ENCODE measurements at places on chromosomes 3 and 15.
A peak's percentile ranks its signal among the peaks of the same experiment; 100 is the strongest.

DNA sequence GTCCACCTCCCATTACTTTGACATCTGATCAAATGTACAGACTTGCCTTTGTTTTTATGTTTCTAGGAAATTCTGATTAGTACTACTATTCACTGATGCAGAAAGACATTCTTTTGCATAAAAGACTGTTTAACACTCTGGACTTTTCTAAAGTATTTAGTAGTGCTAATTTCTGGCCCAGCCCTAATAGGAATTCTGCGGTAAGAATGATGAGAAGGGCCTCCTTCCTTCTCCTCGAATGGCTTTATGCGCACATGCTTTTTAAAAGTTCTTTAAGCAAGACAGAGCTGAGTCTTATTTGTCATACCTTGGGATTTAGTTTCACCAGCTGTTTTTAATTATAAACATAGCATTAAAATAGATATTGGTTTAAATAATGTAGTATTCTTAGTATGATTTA, 192.3 kb upstream of the RBMS3 start:
- DNase-seq, result no peak

- peak; percentile 23 for DNase-seq
Observed at GRCh38 chr3:66989860-66990696, 8.0 kb upstream of the KBTBD8 start.

DNA sequence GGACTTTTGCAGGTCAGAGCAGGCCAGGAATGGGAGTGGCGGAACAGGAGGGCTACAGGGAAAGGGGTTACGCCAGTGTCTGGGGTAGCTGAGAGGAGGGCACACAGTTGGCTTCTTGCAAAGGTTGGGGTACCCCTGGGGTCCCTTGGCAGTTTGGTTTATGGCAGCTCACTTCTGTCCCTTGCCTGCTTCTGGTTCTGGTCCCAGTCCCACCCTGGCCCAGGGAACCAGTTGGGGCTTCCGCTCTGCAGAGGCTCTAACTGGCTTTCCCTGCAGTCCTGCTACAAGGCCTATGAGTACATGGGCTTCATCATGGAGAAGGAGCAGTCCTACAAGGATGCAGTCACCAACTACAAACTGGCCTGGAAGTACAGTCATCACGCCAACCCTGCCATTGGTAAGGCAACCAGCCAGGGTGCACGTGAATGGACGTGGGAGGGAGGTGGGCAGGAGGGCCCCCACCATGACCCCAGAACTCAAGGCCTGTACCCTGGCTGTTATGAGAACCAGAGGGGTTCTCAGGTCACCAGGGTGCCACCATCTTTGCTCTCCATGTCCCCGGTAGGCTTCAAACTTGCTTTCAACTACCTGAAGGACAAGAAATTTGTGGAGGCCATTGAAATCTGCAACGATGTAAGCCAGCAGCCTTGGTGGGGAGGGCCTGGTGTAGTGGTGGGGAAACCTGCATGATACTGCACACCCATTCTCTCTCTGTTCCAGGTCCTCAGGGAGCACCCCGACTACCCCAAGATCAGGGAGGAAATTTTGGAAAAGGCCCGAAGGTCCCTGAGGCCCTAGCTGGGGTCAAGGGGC, 15.2 kb downstream of the CSRNP1 start:
- DNase-seq, result no peak

DNA sequence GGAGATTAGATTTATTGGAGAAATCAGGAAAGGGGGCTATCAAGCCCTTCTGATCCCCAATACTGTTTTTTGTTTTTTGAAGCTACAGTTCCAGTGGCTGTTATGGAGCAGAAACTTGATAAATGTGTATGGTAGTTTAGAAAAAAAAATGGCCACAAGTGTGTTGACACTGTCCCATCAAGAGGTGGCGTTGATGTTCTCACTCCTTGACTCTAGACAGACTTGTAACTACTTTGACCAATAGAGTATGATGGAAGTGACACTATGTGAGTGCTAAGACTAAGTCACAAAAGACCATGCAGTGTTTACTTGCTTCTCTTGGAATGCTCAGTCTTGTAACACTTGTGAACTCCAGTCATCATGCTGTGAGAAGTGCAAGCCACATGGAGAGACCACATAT, 356.7 kb downstream of the PDCD6IP start:
- no peak for DNase-seq

DNA sequence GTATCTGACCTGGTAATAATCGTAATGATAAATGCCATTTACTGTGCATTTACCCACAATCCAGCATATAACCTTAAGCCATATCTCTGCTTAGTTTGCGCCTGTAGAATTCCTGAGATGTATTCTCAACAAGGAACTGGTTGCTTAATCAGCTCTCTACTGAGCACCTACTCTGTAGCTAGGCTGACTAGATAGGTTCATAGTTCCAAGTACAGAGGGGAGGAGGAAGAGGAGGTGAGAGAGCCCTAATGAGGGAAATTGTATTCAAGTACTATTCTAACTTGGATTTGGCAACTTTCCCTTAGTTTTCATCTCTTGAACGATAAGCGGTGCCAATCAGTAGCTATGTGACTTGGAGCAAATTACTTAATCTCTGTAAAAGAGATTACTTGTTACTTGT, 5.6 kb upstream of the AKAP13 start:
- no peak for DNase-seq

DNA sequence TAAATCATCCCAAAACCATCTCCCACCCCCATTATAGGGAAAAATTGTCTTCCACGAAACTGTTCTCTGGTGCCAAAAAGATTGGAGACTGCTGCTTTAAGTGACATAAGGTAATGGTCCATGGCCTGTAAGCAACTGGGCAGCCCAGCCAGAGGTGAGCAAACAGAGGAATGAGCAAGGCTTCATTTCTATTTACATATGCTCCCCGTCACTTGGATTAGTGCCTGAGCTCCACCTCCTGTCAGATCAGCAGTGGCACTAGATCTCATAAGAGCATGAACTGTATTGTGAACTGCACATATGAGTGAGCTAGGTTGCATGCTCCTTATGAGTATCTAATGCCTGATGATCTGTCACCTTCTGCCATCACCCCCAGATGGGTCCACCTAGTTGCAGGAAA, 1159.8 kb upstream of the ALCAM start:
- no peak for DNase-seq

DNA sequence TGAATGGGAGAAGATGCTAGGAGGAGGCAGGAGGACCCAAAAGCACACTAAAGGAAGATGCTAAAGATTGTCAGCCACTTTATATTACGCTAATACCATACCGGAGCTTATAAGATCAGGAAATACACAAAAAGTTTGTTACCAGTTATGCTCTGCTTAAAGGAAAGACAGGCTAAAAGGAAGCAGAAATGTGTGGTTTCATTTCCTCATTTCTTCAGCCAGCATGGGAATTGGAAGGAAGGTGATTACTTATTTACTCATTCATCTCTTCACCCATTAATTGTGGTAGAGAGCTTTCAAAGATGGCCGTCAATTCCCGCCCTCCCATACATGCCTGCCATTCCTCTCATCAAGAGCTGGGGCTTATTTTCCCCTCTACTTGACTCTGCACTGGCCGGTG, 26.7 kb upstream of the TMEM158 start:
- no peak for DNase-seq

- no peak for DNase-seq
Observed at GRCh38 chr3:60013241-60013640, 963.4 kb upstream of the CFAP20DC start.

DNA sequence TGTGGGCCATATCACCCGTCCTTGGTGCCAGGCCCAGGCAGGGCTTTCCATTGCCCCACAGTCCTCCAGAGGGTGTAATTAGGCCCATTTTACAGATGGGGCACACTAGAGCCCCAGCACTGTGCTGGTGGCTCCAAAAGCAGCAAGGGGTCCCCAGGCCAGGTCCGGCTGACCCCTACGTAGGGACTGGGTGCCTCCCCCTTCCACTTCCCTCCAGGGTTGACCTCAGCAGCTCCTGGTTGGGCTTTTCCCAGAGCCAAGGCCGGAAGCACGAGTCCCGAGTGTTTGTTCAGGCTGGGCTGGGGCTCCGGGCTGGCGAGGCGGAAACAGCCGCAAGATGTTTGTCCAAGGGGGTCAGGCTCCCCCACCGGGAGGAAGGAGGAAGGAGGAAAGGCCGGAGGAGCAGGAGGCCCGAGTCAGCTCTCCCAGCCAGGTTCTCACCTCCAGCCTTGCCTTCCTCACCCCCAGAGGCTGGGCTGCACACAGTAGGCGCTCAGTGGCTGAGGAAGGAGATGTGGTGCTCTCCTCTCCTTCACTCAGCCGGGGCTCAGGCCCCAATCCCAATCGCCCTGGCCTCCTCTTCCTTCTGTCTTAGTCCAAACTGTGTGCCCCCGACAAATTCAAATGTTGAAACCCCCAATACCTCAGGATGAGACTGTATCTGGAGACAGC, 17.1 kb upstream of the PLXND1 start:
- DNase-seq, result no peak

Data from natural killer cell (primary cell).